ENCODE measurements at places on chromosomes 4 and X.

DNA sequence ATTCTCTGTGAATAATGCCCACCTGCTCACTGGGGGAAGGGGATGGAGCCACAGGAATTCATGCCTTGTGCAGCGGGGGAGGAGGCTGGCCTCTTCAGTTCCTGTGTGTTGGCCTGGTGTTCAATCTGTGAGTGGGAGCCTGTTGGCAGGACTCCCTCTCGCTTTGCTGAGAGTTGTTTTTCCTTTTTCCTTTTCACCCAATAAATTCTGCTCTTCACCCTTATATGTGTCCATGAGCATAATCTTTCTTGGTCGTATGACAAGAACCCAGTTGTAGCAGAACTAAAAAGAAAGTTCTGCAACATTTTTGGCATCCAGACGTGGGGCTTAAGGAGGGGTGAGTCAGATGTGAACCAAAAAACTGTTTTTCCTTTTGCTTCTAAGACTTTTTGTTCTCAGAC is 235.2 kb upstream of the HDX start:
- DNase-seq, result no peak

GRCh38 chrX:25858273-25858880 is 279.8 kb upstream of the MAGEB18 start:
- DNase-seq, result no peak

DNA sequence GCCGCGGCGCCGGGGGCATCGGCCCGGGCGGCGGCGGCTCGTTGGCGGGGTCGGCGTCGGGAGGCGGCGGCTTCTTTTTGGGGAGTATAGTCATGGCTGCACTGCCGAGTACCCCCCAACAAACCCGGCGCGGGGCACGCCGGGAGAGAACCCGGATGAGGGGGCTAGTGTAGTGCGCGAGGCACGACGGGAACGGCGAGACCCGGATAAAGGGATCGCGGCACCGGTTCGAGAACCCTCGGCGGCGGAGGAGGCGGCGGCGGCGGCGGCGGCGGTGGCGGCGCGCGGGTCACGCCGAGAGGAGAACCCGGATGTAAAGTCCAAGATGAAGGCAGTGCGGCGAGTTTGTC is at the start of gene OTUD5:
OTUD5 (minus strand) TSS at position 131 of the 350 bp plus-strand sequence; CDS start at position 94, 37 bp downstream.
- DNase-seq, result no peak

- no peak for DNase-seq
These were observed 1042.5 kb upstream of the PABPC4L start for GRCh38 chr4:135244056-135244455.

DNA sequence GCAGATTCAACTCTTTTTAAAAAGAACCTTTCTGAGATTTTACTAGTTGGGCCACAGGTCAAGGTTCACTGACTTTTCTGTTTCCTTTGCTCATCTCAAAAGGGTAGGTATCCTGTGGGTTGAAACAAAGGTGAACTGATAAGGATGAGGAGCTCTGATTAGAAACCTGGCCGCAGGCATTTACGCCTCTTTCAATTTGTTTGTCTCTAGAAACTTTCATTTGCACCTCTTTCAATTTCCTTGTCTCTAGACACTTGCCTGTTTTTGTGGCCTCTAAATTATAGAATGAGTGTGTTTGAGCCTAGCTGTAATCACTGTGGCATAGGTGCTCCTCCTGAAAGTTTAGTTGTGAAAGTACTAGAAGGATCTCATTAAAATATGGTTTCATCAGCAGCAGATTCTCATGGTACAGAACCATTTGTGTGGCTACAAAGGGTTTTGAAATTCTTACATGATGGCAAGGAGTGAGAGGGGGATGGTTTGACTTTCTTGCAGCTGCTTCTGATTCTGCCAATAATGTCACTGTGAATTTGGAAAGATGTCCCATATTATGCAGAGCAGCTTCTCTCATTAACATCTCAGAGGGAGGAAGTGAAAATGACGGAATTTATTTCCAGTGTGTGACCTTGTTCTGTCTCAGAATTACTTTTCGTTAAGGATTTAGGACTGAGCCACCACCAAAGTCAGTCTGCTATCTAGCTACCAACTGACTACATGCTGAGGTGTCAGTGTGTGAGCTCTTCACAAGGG is 142.2 kb downstream of the SH2D1A start:
- no peak for DNase-seq

DNA sequence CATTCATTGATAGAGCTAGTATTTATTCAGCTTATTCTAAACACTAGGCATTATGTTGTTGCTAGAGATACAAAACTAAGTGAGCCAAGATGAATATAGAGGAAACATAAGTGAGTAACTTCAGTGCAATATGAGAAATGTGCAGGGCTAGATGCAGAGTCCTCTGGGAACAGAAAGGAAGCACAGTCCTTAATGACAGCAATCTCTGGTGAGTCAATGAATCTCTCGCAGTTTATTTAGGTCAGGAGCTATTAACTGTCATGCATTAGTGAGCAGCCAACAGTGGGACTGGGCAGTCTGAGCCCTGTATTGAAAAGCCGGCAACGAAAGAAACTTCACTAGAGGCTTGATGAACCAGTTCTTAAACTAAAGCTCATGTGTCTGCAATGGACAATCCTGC is 598.1 kb upstream of the MAGEB2 start:
- DNase-seq, result peak; percentile 19

GRCh38 chr4:146176891-146177290 is 1.4 kb downstream of the LSM6 start:
- DNase-seq, result no peak

DNA sequence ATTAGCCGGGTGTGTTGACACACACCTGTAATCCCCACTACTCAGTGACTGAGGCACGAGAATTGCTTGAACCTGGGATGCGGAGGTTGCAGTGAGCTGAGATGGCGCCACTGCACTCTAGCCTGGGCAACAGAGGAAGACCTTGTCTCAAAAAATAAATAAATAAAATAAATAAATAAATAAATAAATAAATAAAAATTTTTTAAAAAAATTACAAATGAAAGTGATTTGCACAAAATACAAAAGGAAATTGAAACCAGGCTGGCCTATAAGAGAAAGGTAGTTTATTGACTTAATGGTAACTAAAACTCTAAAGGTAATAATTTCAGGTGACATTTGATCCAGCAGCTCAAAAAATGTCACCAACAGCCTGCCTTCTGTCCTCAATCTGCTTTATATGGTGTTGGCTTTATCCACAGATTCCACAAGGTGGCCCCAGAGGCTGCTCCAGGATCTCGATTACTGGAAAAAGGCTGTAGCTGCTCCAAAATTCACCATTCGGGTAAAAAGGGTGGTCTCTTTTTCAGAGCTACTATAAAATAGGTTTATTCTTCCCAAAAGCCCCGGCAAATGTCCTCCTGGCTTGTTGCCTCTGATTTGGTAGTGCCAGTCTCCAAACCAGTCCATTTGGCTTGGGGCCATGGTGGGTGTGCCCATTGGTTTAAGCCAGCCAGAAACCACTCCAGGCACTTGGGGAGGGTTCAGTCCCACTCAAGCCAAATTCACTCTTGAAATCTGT is 61.4 kb upstream of the TRIM2 start:
- peak; percentile 84 for DNase-seq

- DNase-seq, result no peak
These were observed 2.4 kb downstream of the GPR50 start for GRCh38 chrX:151178746-151179145.

DNA sequence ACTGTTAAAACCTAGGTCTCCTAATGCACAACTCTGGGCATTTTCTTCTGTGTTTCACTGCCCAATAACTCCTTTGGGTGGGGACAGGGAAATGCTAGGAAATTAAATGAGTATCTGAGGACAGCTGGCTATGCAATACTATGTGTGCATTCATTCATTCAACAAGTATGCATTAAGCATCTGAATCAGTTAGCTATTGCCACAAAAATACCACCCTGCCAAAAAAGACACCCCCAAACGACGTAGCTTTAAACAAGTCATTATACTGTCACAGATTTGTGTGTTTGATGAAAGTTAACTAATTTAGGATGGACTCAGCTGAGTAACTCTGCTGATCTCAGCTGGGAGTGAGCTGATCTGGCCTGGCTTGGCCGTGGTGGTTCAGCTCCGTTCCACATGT is 29.8 kb upstream of the PTCHD1 start:
- DNase-seq, result no peak

DNA sequence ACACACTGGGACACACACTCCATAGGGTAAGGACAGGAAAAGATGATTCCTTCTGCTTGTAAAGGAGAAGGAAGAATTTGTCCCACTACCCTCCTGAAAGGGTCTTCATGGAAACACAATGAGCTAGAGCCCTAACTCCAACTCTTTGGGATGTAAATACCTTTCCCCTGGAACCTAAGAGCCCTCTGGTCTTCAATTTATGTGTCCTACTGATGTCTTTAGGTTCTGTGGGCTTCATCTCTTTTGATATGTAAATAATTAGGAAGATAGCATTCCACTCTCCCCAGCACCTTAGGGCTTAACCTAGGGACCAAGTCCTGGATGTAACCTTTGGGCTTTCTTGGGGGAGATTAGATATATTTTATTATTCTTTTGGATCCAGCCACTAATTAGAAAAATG is 38.3 kb downstream of the PF4 start:
- DNase-seq, result no peak

- no peak for DNase-seq
These were observed 108.8 kb downstream of the HHIP start for GRCh38 chr4:144754562-144755410.

Data from AG08395 (cell line).